K562 (cell line): ENCODE measurements at places on chromosomes 12 and 14.

GRCh38 chr14:34937442-34937841 lies 45.4 kb upstream of the SRP54 start:
- no peak for DNase-seq

- no peak for DNase-seq
Measured at GRCh38 chr12:105214670-105215375, 21.2 kb downstream of the APPL2 start.

DNA sequence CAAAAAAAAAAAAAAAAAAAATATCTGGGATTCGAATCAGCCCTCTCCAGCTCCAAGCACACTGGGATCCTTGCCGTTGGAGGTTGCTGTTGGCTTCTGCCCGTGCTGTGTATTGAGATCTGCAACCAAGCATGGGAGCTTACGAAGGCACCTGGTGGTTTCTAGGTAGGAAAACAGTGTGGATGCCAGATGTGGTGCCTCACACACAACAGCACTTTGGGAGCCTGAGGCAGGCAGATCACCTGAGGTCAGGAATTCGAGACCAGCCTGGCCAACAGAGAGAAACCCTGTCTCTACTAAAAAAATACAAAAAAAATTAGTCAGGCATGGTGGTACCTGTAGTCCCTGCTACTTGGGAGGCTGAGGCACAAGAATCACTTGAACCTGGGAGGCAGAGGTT lies 47.4 kb downstream of the ATF7 start:
- no peak for DNase-seq

- no peak for DNase-seq
Measured at GRCh38 chr12:108647585-108648287, 14.0 kb upstream of the SELPLG start.

DNA sequence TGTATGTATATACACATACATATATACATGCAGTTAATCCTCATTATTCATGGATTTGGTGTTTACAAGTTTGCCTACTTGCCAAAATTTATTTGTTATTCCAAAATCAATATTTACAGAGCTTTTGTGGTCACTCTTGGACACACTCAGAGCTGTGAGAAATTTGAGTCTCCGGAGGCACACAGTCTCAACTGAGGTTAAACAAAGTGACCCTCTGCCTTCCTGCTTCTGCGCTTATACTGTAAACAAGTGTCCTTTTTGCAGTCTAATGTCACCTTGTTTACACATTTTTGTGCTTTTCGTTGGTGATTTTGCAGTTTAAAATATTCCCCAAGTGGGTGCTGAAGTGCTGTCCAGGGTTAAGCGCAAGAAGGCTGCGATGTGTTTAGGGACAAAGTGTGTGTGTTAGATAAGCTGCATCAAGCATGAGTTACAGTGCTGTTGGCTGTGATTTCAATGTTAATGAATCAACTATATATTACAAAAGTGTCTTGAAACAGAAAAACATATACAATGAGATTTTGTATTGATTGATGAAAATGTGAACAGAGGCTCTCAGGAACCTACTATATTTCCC lies 13.1 kb upstream of the LTA4H start:
- DNase-seq = no peak

DNA sequence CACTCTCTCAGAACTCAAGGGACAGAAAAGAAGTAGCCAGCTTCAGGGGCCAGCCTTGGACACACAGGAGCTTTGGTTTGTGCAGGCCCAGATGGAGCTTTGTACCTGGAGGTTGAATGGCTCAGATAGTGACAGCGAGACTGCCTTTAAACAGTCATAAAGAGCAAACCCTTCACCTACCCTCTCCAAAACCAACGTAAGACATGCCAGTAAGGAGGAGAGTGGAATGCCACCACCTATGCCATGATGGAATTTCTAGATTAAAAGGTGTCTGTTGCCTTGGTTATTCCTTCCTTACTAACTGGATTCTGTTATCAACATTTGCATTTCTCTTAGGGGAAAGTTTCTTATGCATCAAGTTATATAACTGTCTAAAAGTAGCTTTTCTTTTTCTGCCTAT lies 98.1 kb downstream of the EML1 start:
- DNase-seq = no peak

- peak; percentile 39 for DNase-seq
Measured at GRCh38 chr12:120959111-120959878, 19.0 kb upstream of the HNF1A start.

DNA sequence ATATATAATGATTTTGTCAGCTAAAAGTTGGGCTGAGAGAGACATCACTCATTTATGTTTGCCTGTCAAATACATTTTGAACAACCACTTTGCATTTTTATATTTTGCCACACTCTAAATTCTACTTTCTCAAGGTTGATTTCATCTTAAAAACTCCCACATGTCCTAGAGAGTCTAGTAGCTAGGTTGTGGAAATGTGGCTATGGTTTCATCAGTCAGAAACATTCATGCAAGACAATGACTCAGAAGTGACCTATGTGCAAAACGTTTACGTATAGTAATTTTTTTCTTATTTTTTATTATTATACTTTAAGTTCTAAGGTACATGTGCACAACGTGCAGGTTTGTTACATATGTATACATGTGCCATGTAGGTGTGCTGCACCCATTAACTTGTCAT lies 27.4 kb upstream of the PRKD1 start:
- DNase-seq = no peak

DNA sequence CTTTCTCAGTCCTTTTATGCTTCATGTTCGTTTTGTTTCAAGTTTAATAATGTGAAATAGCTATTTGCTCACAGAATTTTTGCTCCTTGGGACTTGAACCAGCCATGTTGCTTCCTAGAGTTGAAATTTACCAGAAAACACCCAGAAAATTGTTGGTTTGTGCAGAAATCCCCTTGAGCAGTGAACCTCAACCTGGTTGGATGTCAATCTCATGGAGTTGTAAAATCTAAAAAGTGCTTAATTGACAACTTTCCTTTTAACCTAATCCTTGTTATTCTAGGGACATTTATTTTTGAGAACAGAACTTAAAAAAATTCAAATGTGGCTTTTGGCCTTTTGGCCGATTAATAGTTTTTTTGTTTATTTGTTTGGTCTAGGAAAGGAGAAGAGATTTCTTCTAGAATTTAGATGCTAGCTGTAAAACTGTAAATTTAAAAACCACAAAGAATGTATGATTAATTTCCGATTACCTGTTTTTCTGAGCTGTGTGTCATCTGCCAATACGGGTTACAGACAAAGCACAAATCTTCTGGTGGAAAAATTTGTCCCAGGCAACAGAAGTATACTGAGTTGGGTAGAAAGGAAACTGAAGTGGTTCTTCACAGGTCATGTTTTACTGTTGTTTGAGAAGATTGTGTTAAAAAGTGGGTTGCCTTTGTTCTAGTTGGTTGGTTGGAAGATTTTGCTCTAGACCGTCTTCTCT lies 154.4 kb downstream of the FUT8 start:
- no peak for DNase-seq

GRCh38 chr12:80412343-80412953 lies 31.6 kb upstream of the PTPRQ start:
- peak; percentile 14 for DNase-seq

DNA sequence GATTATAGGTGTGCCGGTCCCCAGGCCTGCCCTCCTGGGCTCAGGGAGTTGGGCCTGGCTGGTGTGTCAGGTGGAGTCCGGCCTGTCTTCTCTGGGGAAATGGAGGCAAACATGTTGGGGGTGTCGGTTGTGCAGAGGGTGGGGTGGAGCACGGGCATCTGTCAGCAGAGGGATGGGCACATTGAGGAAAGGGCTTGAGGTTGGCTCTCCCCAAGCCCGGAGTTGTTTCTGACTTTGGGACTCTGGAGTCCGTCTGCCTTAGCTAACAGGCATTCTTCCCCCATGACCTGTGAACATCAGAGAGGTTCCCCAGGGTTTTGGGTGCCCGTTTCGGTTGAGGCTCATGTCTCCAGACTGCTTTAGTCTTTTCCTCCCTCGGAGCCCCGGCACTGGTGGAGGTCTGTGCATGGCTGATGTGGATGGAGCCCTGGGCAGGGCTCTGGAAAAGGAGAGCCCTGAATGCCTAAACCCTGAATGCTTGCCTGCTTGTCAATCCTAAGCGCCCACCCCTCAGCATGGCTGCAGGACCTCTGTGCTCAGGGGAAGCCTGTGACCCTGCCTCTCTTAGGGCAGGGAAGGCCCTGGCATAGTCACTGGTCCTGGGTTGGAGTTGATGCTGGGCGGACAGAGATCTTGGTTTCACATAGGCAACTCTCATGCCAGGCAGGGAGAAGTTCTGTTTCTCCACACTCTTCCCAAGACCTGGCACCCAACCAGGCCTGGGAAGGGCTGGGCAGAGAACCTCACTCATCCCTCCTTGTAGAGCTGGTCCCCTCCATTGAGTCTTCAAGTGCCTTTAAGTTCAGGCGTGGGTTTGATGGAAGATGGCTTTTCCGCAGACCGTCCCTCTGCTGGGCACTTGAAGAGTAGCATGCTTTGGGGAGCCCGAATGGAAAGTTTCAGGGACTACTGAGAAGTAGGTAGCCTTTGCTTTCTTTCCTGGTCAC lies 12.9 kb downstream of the NYNRIN start:
- DNase-seq = peak; percentile 53

GRCh38 chr12:59861635-59862034 lies 265.8 kb downstream of the SLC16A7 start:
- DNase-seq = no peak

GRCh38 chr14:88630565-88630964 lies 67.7 kb downstream of the ZC3H14 start:
- peak; percentile 12 for DNase-seq

- peak; percentile 48 for DNase-seq
Measured at GRCh38 chr12:96985515-96986362, 78.7 kb downstream of the NEDD1 start.

DNA sequence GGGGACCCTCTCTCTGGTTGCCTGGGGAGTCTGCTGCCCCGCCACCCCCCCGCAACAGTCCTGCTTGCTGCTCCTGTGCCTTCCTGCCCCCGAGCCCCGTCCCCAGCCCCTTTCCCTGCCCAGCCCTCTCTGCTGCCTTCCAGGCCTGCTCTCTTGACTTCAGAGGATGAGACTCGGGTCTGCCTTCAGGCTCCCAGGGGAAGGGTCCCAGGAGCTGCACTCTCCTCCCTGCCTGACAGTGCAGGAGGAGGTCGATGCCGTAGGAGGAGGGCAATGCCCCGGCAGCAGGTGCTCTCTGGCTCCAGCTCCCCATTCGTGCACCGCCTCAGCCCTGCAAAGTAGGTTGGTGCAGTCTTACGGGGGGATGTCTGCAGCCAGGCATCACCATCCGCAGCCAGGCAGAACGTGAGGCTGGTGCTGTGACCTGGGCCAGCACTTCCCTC lies 185.1 kb upstream of the C14orf180 start:
- no peak for DNase-seq

DNA sequence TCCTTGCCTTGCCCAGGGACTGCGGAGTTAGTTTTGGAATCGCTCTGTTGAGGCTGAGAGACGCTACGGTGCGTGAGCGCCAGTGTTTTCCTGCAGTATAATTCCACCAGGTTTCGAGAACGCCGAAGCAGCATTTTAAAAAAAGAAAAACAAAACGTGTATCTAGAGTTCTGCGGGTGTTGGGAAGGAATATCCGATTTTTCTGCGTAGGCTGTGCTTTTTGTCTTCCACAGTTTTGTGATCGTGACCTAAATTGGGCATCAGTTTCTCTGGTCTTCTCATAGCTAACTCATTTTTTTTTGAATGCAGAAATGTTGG lies 778 bp downstream of the DNM1L start:
- DNase-seq = no peak

DNA sequence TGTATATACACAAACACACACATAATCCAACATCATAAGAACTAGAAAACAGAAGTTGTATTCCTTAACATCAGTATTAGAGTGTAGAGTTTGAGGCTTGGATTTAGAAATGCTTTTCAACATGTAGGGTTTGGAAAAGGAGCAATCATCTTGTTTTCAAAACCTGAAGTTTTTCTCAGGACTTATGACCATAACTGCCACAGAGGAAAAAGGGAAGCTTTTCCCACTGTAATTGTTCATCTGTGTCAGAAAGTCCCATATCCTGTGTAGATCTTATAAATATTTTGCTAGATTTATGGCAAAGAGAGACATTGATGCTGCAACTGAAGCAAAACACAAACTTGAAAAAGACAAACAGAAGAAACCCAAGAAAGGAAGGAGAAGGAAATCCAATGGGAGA lies 115.7 kb downstream of the GRIP1 start:
- no peak for DNase-seq

DNA sequence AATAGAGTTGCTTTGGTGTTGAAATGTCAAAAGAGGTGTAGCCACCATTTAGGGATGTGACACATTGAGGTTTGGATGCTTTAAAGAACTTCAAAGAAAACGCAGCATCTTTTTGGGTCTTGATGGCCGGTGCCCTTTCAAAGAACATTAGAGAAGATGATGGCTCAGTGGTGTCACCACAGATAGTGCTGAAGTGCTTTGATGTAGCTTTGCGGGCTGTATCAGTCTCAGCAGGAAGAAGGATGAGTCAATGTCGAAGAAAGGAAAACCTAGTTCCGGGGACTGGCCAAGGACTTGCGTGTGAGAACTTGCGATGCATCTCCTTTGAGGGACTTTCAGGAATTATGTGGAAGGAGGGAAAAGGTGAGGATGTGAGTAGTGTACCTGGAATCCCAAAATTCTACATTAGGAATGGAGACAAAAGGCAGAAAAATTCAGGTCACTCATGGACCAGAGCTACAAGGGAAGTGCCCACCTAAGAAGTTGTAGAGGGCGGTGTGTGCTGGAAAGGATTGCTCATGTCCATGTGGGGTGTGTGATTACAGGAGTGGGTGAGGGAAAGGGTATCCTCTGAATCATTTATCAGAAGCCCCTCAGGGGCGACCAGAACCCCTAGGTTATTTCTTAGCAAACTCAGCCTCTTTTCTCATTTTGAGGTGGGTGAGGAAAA lies 39.7 kb upstream of the GZMB start:
- DNase-seq = no peak

DNA sequence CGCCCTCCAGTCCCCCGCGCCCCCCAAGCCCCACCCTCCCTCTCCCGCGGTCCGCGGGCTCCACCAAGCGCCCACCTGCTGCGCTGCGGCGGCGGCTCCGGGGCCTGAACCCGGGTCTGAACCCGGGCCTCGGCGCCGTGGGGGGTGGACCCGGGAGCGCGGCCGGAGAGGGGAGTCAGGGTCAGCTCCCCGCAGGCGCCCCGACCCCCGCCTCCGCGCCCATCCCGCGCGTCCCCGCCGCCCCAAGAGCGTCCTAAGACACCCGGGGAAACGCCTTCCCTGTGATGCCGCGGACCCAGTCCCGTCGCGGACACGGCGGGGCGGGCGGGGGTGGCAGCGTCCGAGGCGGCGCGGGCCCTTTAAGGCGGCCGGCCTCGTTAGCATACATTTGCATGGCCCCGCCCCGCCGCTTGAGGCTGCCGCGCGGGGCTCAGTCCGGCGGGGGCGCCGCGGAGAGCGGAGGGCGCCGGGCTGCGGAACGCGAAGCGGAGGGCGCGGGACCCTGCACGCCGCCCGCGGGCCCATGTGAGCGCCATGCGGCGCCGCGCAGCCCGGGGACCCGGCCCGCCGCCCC lies at the start of gene MMP17:
Gene MMP17 (plus strand): TSS at position 433 of the 574 bp plus-strand sequence. CDS start 102 bp downstream, at position 535.
- peak; percentile 86 for DNase-seq
